GOT3 (cell line): ENCODE measurements at places on chromosomes 16 and 17.

GRCh38 chr17:32551186-32551955 lies 64.6 kb downstream of the CDK5R1 start:
- no peak for DNase-seq

- DNase-seq, result no peak
Observed at GRCh38 chr16:14128097-14128496, 57.0 kb downstream of the MRTFB start.

DNA sequence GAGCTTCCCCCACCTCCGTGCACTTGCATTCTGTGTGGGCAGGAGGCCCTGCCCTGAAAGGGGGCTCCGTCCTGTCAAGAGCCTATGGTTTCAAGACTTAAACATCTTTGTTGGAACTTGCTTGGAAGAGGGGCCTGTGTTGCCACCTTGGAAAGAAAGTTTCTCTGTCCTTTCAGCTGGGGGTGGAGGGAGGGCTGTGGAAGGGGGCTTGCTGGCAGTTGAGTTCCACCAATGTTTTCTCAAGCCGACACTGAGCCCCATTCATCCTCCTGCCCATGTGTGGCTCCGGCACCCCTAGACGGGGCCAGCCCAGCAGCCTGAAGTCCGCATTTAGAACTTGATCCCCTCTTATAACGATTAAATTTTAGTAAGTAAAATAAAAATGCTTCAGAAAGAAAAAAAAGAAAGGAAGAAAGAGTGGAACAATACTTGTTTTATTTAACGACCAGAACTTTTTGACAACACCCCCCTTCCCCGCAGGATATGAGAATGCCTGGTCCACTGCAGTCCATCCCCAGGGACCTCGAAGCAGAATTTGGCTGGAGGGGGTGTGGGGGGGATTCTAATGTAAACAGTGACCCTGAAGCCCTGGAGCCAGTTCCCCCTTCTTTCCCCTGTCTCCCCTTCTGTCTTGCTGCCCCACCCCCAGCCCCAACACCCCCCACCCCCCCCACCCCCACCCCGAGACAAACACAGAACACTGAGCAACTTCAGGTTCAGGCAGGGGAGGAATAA lies 26.9 kb upstream of the CLEC18A start:
- DNase-seq, result no peak

DNA sequence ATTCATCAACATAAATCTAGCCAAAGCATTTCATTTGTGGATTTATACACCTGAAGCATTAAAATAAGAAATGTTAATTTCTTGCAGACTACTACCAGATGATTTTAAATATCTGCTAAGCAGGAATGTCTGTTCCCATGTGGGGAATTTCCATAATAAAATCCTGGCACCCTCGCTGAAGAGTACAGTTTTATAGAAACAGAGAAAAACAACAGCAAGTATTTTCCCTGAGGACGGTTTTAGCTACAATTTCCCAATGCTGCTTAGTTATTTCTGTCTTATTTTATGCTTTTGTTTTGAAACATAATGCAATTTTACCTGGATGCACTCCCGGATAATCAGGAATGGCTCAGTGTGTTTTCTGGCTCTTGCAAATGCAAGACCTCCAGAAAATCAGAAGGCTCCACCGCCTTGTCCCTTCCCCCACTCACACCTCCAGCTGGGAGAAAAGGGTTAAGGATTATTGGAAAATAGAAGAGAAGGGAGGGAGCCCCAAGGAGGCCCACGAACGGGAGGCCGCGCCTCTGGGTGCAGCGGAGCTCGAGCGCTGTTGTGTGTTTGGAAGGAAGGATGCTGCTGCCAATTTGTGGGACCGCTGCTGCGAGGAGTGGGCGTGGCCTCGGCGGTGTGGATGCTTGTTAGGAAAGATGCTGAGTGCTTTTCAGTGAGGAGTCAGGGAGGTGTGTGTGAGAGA lies at the start of gene CNTNAP4:
Gene CNTNAP4, plus strand, starts transcription at position 657 of the 694 bp plus-strand sequence. CDS start 262 bp downstream, outside the sequence.
- DNase-seq, result no peak

DNA sequence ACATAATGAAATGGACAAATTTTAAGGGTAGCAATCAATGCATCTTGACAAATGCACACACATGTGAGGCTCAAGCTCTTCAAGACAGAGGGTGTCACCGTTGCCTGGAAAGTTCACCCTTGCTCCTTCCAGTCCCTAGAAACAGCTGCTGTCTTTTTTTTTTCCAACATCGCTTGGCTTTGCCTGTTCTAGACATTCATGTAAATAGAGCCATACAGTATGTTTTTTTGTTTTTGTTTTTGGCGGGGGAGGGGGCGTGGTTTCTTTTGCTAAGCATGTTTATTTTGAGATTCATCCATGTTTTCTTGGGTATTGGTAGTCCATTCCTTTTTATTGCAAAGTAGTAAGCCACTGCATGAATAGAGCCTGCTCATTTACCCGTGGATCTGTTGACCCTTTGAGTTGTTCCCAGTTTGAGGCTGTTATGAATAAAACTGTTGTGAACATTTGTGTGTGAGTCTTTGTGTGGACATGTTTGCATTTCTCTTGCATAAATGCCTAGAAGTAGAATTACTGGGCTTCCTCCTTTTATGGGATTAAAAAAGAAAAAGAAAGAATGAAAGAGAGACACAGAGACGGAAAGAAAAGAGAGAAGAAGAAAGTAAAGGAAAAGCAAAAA lies 78.4 kb downstream of the NT5M start:
- no peak for DNase-seq

DNA sequence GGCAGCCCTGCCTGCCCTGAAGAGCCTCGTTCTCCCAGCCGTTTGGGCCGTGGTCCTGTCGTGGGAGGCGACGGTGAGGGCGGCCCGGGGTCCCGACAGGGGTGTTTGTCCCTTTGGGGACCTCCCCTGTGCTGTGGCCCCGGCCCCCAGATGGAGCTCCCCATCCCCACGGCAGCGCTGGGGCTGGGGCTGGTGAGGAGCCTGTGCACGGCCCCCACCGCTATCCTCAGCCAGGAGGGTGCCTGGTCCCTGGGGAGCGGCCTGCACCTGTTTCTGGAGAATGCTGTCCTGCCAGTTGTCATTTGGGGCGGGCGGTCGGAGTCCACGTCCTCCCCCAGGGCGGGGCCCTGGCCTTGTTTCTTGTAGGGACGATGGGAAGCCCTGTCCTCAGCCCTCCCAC lies 6.6 kb downstream of the CAPN15 start:
- DNase-seq, result no peak

- DNase-seq, result no peak
Observed at GRCh38 chr17:18102640-18103039, 5.9 kb upstream of the MYO15A start.

GRCh38 chr17:77496831-77497577 lies 356.2 kb downstream of the SEC14L1 start:
- DNase-seq, result no peak

DNA sequence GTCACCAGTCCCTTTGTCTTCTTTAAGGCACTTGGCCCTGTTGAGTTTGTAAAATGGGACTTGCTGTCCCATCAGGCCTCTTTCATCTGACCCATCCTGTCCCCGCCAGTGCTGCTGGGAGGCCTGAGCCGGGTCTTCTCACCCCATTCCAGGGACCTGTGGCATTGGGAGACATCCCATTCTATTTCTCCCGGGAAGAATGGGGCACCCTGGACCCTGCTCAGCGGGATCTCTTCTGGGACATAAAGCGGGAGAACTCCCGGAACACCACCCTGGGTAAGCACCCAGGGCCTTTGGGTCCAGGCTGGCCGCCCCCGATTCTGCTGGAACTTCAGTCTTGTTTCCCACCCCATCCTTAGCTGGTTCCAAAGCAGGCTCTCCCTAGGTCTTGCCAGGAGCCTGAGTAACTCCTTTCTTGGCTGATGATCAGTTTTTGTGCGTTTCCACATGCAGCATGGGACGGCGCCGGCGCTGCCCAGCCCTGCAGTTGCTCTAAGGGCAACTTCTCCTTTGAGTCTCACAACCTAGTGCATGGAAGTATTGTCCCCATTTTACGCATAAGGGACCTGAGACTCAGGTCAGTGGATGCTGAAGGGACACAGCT lies 4.1 kb downstream of the ZNF213 start:
- no peak for DNase-seq
